ENCODE measurements at places on chromosomes 11 and 22. TPM values are rescaled to one million over a fixed set of nuclear protein-coding genes. Genes with fewer than 3 reads are reported as not detected.

The PHF21B gene
- total RNA-seq = not detected

The GDPD4 gene
- total RNA-seq = not detected

The OR51A7 gene
- not detected for total RNA-seq

The CRY2 gene
- total RNA-seq = 5.1 TPM

The VPREB1 gene
- not detected for total RNA-seq

The SLC37A2 gene
- total RNA-seq = 3.7 TPM

The ISX gene
- not detected for total RNA-seq

The DMC1 gene
- 0.53 TPM for total RNA-seq

The TP53I11 gene
- 33.1 TPM for total RNA-seq

The TANGO2 gene
- total RNA-seq = 29.2 TPM

The MIOX gene
- not detected for total RNA-seq

The UPK3A gene
- total RNA-seq = not detected

The TMEM121B gene
- 0.10 TPM for total RNA-seq

The PRR33 gene
- not detected for total RNA-seq

The UPK2 gene
- total RNA-seq = not detected

The SLC2A11 gene
- 4.5 TPM for total RNA-seq

The RIC3 gene
- not detected for total RNA-seq
